Inflammatory macrophage treated with lipopolysaccharide for 4 hours (primary cell): ENCODE measurements at places on chromosomes 12 and 14.

DNA sequence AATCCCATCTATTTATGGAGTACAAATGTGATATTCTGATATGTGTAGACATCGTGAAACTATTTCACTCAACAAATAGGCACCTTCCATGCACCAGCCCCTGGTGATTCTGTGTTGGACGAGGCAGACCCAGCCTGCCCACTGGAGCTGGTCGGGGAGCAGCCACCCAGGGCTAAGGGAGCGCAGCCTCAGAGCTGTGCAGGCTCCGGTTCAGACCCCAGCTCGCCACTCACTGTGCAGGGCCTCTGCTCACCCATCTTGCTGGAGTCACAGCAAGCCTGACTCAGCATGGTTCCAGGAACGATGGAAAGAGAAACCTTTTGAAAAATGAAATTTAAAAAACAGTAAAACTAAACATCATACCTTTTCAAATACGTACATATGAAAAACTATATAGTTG is 52.3 kb upstream of the BCL11B start:
- no peak for DNase-seq

GRCh38 chr14:95034788-95035187 is 122.5 kb downstream of the DICER1 start:
- no peak for DNase-seq

GRCh38 chr12:74171478-74171909 is 366.1 kb upstream of the ATXN7L3B start:
- DNase-seq = no peak

- peak; percentile 2 for DNase-seq
These were observed 367.6 kb downstream of the SOX5 start for GRCh38 chr12:23581913-23582312.

DNA sequence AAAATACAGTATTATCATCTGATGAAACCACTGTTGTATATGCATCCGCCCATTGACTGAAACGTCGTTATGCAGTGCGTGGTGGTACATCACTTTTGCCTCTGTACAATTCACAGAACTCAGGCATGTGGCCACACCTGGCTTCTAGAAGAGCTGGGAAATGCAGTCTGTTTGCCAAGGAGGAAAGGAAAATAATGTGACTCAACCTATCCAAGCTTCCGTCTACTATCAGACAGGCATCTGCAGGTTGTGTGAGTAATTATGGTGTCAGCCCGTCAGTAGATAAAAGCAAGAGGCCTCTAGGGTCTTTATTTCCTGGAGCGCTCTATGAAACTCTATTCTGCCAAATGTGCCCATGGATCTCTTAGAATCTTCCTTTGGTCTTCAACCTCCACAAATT is 111.6 kb downstream of the BBS10 start:
- DNase-seq = no peak

- DNase-seq = no peak
These were observed 166.0 kb downstream of the ERC1 start for GRCh38 chr12:1157046-1157445.

DNA sequence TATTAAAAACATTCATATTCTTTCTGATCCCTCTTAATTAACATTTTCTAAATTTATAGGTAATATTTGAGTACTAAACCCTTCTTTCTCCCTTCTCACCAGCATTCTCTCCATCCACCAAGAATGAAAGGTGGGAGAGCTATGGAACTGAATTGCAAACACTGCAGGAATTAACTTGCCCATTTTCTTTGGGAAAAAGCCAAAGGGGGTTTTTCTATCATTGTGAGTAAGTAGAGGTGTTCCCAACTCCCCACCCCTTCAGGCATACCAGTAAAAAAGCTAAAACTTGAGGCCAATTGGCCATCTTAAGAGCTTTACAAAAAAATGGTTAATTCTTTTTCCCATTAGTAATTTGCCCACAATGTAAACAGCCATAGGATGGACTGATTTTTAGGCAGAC is 23.7 kb downstream of the PCNX1 start:
- DNase-seq = no peak

- peak; percentile 44 for DNase-seq
These were observed 8.5 kb downstream of the CTDSP2 start for GRCh38 chr12:57837864-57838562.

DNA sequence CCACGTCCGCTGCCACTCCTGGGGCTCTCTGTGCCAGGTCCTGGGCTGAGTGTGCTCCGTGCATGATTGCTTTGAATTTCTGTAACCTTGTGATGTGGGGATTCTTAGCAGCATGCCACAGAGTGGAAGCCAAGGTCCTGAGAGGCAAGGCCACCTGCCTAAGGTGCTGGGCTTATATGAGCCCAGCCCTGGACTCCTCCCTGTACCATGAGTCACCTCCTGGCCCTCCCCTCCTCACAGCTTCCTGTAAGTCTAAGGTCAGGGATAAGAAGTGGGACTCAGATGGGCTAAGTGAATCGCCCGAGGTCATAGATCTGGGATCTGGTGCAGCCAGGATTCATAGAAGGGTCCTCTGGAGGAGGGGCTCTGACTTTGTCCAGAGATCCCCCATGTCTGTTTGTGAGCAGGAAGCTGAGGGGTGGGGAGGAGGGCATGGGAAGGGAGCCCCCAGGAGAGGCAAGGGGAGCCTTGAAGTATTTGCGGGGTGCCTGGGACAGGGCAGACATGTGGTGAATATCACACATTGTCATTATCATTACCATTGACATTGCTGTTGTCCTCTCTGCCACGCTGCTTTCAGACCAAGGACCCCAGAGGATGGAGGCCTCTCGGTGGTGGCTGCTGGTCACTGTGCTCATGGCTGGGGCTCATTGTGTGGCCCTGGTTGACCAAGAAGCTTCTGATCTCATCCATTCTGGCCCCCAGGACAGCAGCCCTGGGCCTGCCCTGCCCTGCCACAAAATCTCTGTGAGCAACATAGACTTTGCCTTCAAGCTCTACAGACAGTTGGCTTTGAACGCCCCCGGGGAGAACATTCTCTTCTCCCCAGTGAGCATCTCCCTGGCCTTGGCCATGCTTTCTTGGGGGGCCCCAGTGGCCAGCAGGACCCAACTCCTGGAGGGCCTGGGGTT is 28.8 kb downstream of the SERPINA3 start:
- no peak for DNase-seq

DNA sequence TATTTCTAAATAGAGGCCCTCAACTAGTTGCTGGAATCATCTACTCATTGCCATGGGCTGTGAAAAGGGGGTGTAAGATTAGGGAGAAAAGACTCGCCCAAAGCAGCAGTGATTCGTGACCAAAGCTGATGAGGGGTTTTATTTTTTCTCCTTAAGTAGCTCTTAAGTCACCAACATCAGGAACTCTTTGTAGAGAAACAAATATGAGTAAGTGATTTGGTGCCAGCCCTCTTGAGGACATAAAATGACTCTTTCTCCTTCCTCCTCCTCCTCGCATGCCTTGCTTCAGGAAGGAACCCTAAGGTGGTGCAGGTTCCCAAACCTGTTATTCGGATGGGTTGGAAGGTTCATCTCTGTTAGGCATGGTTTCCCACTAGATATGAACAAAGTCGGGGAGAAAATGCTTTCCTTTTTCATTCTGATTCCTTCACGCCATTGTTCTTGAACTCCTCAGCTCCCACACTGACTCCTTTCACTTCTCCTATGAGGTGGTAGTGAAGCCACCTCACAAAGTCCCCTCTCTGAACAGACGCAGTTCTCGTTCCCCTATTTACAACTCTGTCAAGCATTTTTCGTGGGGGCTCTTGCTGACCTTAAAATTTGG is 113.4 kb downstream of the ETV6 start:
- DNase-seq = peak; percentile 87

- no peak for DNase-seq
These were observed 121.9 kb downstream of the CAND1 start for GRCh38 chr12:67391034-67391433.

DNA sequence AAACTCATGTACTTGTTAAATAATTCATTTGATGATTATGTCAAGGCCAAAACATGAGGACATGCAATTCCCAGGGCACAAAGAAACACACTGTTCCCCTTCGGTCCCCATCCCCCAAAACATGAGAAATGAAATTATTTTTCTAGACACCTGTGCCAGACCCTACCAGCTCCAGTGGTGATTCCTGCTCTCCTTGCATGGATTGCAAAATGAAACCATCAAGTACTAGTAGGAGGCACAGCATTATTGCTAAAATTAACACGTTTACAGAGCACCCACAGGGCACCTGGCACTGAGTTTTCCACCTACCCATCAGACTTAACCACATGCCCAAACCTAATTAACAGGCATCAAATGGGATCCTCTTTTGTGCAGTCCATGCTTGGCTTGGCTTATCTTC is 76.6 kb downstream of the ZFC3H1 start:
- no peak for DNase-seq

- DNase-seq = no peak
These were observed 76.7 kb downstream of the NCOR2 start for GRCh38 chr12:124490584-124491305.

DNA sequence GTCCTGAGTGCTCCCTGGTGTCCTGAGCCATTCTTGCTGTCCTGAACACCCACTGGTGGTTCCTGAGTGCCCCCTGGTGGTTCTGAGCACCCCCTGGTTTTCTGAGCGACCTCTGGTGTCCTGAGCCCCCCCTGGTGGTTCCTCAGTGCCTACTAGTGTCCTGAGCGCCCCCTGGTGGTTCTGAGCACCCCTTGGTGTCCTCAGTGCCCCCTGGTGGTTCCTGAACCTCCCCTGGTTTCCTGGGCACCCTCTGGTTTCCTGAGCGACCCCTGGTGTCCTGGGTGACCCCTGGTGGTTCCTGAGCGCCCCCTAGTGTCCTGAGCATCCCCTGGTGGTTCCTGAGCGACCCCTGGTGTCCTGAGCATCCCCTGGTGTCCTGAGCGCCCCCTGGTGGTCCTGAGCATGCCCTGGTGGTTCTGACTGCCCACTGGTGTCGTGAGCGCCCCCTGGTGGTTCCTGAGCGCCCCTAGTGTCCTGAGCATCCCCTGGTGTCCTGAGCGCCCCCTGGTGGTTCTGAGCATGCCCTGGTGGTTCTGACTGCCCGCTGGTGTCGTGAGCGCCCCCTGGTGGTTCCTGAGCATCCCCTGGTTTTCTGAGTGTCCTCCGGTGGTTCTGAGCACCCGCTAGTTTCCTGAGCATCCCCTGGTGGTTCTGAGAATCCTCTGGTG is 473.1 kb downstream of the TMEM121 start:
- DNase-seq = peak; percentile 75

- no peak for DNase-seq
These were observed 128.1 kb upstream of the HMGA2 start for GRCh38 chr12:65696227-65696626.

GRCh38 chr12:48961331-48961730 is 4.0 kb upstream of the ARF3 start:
- no peak for DNase-seq

- DNase-seq = peak; percentile 86
These were observed 29.3 kb downstream of the CD9 start for GRCh38 chr12:6229224-6230218.

DNA sequence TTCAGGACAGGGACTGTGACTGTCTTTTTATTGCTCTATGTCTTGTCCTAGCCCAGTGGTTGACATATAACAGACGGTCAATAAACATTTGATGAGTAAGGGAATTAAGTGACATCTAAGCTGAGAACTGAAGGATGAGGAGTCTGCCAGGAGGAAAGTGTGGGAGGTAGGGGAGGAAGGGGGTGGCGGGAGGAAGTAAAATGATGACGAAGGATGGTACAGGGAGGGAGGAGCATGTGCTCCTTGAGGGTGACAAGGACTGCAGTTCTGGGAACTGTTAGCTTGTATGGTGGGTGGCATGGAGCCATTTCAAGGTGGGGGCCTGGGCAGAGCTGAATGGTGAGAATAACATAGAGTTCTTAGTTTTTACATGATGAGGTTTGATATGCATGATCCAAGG is 64.4 kb downstream of the RGS6 start:
- DNase-seq = peak; percentile 6

DNA sequence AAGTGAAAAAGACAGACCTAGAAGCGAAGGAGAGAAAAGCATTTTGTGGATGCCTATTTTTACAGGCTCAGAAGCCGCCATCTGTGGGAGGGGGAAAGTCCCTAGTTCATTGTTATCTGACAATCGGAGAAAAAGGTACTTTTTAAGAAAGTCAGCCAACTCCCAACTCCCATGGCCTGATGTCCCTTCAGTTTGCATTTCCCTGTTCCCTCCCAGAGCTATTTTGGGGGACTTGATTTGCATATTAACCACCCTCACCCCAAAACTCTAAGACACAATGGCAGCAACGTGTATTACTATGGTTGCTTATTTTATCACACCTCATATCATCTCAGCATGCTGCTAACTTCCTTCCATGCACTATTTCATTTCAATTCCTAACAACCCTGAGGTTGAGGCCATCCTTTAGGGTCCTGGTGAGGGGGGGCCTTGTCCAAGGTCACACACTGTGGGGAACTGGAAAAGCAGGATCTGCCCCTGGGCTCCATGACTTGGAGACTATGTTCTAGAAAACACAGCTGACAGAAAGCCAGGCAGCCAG is 18.7 kb downstream of the HVCN1 start:
- no peak for DNase-seq

DNA sequence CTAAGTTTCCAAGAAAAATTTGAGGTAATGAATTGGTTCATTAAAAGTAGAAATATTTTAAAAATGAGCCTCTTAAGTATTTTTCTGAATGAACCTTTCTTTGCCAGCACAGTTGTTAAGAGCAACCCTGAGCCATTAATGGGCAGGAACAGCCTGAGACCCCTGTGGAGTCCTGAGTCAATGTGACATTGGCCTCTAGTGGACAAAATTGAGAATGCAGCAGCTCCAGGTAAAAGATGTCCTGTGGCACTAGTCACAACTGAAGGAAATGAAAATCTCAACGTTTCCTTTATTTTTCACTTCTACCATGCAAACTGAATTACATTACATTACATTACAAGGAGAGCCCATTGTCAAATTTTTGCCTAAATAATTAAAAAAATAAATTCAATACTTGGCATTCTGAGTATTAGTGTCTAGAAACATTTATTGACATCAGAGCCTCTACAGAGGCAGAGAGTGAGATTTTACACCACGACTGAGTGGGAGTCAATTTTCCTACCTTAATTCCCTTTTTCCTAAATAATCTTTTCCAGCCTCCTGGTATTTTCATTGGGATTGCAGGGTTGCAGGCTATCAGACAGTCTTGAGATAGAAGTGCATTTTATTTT is 135.7 kb downstream of the PPM1H start:
- peak; percentile 61 for DNase-seq

- DNase-seq = no peak
These were observed 444.7 kb downstream of the FLRT2 start for GRCh38 chr14:85974602-85975001.

GRCh38 chr12:52045794-52046199 is 5.4 kb upstream of the NR4A1 start:
- peak; percentile 85 for DNase-seq

GRCh38 chr14:105187935-105188524 is 6.9 kb upstream of the NUDT14 start:
- DNase-seq = no peak

- no peak for DNase-seq
These were observed 12.1 kb downstream of the SIRT4 start for GRCh38 chr12:120314220-120314619.

DNA sequence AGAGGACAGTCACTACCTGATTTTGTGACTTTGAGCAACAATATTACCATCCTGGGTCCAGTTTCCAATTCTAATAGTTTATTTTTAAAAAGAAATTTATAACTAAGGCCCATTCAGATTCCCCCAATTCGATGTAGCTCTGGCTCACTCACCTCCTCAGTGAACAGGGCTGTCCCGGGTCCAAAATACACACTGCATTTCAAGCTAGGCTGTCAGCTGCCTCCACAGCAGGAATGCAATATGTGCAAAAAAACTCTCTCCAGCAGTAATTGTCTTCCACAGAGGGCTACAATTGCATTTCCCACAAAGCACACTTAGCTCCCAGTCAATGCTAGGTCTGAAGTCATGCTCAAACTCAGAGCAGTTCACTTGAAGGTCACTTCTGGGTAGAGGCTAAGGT is 39.3 kb upstream of the ZNF641 start:
- no peak for DNase-seq

GRCh38 chr12:98674841-98675240 is 29.8 kb downstream of the APAF1 start:
- DNase-seq = peak; percentile 62
